LoVo (cell line): ENCODE measurements at places on chromosomes 1 and 21.

GRCh38 chr1:219109424-219110018 is 64.2 kb upstream of the LYPLAL1 start:
- DNase-seq: no peak

DNA sequence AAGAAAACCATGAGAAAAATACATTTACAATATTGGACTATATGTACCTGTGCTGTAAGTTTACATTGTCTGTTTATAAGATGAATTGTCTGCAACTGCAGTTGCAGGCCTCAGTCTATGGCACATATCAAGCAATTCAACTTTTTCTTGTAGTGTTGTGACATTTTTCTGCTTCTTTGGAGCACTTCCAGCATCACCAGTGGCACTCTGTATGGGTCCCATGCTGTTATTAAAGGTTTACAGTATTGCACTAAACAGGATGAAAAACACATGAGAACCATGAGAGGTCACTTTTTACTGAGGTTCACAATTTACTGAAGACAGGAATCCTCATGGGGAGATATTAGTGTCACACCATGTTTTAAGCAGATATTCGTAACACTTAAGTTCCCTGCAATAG is 118.6 kb downstream of the GRIK1 start:
- DNase-seq: no peak

- no peak for DNase-seq
Measured at GRCh38 chr1:194341587-194341986, 1155.2 kb upstream of the B3GALT2 start.

DNA sequence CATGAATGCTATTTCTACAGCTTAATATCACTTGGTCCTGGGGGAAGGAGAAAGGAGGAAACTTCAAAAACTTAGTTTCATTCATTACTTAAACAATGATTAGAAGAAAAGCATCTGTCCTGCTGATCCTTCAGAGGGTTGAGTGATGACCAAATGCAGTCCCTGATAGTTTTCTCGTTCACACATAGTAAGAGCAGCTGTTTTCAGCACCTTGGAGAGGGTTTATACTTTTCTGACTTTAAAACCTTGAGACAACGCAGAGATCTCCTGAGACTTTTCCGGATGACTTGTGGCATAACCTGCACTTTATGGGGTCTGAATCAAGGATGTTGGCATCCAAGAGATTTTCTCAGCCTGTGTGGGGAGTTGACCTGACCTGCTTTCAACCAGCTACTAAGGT is 94.0 kb upstream of the KCND3 start:
- DNase-seq: no peak

- no peak for DNase-seq
Measured at GRCh38 chr1:173002891-173003838, 47.6 kb downstream of the TNFSF18 start.

DNA sequence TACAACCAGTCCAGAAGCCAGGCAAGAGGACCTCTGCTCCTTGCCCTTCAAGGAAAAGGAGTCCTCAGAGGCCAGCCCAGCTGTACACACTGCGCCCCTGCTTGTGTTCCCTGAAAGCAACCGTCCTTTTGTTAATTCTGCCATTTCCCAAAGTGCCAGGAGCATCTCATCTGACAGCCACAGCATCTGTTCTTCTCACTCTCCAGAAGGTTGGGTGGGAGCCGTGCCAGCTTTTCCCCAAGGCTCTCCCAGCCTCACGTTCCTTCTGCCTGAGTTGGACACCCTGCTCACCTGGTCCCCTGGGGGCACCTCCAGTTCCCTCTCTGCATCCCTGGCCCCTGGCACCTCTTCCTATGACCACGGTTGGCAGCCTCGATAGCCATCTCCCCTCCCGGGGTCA is 10.5 kb upstream of the CNTN2 start:
- DNase-seq: no peak
